ENCODE measurements at places on chromosomes 11 and 22. TPM values are rescaled to one million over a fixed set of nuclear protein-coding genes. Genes with fewer than 3 reads are reported as not detected.

DNA sequence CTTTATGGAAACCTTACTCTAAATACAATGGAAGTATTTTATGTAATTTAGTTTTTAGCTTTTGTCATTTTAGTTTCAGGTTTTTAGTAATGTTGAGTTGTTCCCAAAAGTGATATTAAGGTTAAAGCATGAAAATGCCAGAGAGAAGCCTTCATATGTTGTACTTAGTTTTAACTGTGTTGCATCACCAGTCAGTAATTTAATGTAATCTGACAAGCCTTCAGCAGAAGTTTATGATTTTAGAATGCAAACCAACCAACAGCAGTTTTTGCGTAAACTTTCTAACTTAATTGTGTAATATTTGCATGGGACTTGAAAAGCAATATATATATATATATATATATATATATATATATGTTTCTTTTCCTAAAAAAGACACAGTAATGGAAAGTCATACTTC is 110.6 kb downstream of the MSANTD4 start:
- no peaks in the 10 kb centered on the region for H3K36me3 ChIP-seq
- H3K27me3 ChIP-seq = no peaks in the 10 kb centered on the region
- H3K4me1 ChIP-seq = no peaks in the 10 kb centered on the region
- no peak overlapping the region for H3K4me3 ChIP-seq
- no peak for DNase-seq
- H3K27ac ChIP-seq = no peak overlapping the region

The LRRC56 gene
- total RNA-seq = 2.1 TPM

The TEX12 gene
- total RNA-seq = not detected

DNA sequence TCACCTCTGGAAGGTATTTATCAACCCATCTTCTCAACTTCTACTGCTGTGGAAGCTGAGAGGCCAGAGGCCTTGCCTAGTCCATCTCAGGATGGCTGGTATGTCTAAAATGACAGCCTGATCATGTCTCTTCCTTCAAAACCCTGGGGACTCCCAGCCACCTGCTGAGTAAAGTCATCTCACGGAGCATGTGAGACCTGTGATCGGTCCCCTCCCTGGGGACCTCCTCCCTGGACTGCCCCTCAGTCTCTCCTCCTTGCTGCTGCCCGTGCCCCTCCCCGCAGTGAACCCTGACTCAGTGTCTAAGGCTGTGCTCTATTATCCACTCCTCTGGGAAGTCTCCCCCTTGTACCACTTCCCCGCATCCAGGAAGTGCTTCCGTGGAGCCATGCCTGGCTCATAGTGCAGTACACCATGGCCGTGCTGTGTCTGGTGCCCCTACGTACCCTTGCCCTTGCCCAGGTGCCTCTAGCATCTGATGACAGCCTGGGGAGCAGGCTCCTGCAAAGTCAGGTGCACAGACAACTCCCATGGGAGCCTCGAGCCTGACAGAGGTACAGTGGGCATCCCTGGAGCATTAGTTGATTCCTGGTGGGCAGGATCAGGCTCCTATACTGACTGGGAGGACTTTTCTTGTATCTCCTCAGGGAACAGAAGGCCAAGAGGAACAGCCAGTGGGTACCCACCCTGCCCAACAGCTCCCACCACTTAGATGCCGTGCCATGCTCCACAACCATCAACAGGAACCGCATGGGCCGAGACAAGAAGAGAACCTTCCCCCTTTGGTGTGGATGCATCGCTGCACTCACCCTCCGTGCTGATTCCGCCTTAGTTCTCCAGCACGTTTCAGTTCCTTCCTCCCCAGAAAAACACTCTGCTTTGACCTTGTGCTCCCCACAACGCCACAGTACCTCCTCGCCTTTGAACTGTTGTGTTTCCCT is 13.8 kb downstream of the SMARCB1 start:
- no peaks in the 10 kb centered on the region for H3K4me1 ChIP-seq
- H3K36me3 ChIP-seq = peaks cover 45% of the 10 kb centered on the region

DNA sequence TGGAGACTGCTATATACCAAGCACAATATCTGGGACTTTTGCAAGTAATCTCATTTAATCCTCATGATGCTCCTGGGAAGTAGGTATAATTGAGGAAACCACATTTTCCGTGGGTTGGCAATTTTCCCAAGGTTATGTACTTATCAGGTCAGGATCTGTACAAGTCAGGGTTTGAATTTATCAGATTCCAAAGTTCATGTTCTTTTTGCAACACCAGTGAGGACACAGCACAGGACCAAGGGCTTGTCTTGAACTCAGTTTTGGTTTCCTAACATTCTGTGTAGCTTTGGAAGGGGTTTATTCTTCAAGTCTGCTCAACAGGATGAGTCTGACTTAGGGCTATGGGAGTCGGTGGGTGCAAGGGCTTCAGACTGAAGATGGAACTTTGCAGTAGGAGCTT is 30.4 kb downstream of the INSC start:
- DNase-seq = no peak
- no peak overlapping the region for H3K27ac ChIP-seq
- H3K36me3 ChIP-seq = no peaks in the 10 kb centered on the region
- H3K4me3 ChIP-seq = no peak overlapping the region

- H3K4me3 ChIP-seq = no peak overlapping the region
- no peak for DNase-seq
- no peak overlapping the region for H3K27ac ChIP-seq
- no peaks in the 10 kb centered on the region for H3K27me3 ChIP-seq
- no peaks in the 10 kb centered on the region for H3K36me3 ChIP-seq
Measured at GRCh38 chr11:105024394-105024793, 1.4 kb upstream of the CASP5 start.

DNA sequence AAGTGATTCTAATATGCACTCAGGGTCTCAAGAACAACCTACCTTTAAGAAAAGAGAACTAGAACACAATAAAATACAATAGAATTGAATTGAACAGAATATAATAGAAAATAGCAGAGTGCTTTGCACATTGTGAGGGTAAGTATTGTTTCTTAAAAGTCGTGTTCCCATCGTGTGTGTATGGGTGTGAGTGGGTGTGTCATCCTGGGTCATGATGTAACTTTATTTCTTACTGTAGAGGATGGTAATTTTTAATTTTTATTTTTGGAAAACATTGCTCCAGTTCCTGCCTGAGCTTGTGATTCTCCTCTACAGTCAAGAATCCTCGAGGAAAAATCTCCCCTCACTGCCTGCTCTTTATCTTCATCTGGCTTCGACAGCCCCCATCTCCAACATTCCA is 75.7 kb upstream of the CSNK2A3 start:
- H3K36me3 ChIP-seq = no peaks in the 10 kb centered on the region
- no peak overlapping the region for H3K27ac ChIP-seq
- no peaks in the 10 kb centered on the region for H3K4me1 ChIP-seq
- no peak for DNase-seq

The CALCA gene
- total RNA-seq = 0.61 TPM

The ADAMTS8 gene
- total RNA-seq = 15.5 TPM

The ZP1 gene
- not detected for total RNA-seq

DNA sequence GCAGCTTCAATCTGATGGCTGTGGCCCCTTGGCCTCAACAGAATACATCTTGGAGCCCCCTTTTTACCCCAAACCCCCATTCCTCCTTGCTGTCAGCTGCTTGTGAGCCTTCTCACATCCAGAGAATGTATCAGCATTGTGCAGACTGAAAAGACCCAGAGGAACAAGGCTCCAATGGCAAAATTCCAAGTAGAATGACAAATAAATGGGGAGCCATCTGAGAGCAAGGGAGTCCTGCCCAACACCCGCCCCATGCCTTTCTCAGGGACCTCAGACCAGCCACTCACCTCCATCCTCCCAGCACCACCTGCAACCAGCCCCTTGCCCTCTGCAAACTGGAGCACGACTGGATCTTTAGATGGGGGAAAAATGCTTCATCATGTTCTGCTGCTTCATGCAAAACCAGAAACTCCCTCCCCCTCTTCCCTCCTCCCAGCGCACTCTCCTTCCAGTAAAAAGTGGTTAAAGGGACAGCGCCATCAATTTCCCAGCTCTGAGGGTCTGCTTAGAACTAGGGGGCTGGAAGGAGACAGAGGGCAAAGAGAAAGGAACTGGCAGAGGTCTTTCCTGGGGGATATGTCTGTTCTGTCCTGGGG is 2.2 kb upstream of the NEFH start:
- DNase-seq = no peak
- H3K4me1 ChIP-seq = peaks cover 27% of the 10 kb centered on the region
- no peaks in the 10 kb centered on the region for H3K36me3 ChIP-seq
- H3K27me3 ChIP-seq = peaks cover 58% of the 10 kb centered on the region
- no peak overlapping the region for H3K27ac ChIP-seq
- no peak overlapping the region for H3K4me3 ChIP-seq
